Stimulated activated CD8-positive, alpha-beta memory T cell treated with anti-CD3 and anti-CD28 coated beads, Interleukin-7, amount 100 ng/mL, for 24 hours (primary cell): ENCODE measurements at places on chromosomes 1 and 21.

DNA sequence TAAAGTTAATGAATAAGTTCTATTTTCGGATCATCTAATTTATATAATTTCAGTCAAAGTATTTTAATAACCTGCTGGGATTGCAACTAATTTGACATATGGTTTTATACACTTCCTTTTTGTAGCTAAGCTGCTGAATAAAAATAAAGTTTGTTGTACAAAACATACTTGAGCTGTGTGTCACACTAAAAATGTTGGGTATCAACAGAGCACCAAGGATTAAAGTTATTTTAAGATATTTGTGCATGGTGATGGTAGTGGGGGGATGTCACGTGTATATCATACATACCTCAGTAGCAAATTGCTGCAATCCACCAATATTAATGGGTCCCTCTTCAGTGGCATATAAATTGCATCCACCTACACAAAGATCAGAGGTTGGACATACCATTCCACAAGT is 199.6 kb downstream of the DPYD start:
- no peak for DNase-seq

DNA sequence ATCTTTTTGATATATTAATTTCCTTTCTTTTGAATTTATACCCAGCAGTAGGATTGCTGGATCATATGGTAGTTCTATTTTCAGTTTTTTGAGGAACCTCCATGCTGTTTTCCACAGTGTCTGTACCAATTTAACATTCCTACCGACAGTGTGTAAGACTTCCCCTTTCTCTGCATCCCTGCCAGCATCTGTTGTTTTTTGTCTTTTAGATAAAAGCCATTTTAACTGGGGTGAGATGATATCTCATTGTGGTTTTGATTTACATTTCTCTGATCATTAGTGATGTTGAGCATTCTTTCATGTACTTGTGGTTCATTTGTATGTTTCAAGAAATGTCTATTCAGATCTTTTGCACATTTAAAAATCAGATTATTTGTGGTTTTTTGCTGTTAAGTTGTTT is 62.4 kb upstream of the STUM start:
- DNase-seq = no peak

- DNase-seq = no peak
Observed at GRCh38 chr1:10832703-10833102, 36.3 kb upstream of the CASZ1 start.

- DNase-seq = no peak
Observed at GRCh38 chr21:21290751-21291150, 292.5 kb downstream of the NCAM2 start.

DNA sequence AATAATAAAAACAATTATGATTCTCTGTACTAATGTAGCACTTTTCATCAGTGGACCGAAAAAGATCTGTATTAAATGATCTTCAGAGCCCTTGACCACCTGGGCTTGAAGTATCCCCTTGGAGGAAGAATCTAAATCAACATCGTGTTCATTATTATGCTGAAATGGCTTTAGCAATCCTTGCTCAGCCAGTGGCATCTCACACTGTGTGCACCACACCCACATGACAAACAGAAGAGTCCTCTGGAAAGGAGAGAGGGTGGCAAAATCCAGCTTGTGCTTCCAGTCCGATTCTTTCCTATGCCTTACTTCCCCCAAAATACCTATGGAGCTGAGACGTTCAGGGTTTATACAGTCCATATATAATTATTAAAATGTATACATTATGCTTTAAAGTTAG is 318.5 kb upstream of the RUNX1 start:
- no peak for DNase-seq

DNA sequence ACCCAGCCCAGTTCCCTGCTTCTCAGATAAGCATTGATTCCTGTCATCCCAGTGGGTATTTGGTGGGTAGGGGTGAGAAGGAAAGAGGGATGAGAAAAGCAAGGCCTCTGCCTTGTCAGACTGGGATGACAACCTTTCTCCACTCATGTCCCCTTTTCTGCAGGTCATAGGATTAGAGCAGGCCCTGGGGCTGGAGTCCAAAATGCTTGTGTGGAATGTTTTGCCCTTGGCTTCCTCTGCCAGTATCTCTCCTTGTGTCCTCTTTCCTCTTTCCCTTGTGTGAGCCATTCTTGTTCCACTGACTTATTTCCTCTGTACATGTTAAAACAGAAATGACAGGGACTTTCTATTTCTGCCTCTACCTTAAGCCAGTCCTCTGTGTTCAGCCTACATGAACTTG is 4.1 kb downstream of the ATP2B4 start:
- no peak for DNase-seq

- DNase-seq = no peak
Observed at GRCh38 chr1:214075999-214076707, 88.4 kb downstream of the PROX1 start.

- DNase-seq = no peak
Observed at GRCh38 chr1:245432228-245432875, 277.6 kb downstream of the KIF26B start.
